ENCODE measurements at places on chromosomes 6 and 20. TPM values are rescaled to one million over a fixed set of nuclear protein-coding genes. Genes with fewer than 3 reads are reported as not detected.

Gene SLC22A23
- total RNA-seq: 52.6 TPM

Gene BAG2
- 0.90 TPM for total RNA-seq

Gene MBOAT1
- total RNA-seq: 35.7 TPM

Gene MAN1A1
- 43.6 TPM for total RNA-seq

DNA sequence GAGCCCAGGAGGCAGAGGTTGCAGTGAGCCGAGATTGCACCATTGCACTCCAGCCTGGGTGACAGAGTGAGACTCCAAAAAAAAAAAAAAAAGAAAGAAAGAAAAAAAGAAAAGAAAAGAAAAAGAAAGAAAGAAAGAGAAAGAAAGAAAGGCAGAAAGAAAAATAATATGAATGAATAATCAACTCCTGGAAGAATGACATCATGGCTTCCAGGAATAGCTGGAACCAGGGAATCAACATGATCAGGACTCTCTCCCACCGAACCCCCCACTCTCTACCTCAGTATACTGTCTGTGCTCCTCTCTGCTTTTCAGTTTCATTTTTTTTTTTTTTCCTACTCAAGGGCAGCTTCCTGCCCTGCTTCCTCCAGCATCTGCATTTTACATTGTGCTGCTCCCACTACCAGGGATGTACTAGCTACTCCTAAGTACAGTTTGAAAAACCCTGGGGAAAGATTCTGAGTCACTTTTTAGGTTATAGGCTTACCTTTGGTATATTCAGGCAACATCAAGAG, 19.7 kb upstream of the MTCL3 start:
- DNase-seq: no peak

- no peak for DNase-seq
Measured at GRCh38 chr6:42021847-42022754, 28.2 kb upstream of the TAF8 start.

GRCh38 chr6:121590438-121590837, 155.0 kb downstream of the GJA1 start:
- DNase-seq: no peak

- no peak for DNase-seq
Measured at GRCh38 chr6:23989885-23990533, 136.0 kb upstream of the NRSN1 start.

DNA sequence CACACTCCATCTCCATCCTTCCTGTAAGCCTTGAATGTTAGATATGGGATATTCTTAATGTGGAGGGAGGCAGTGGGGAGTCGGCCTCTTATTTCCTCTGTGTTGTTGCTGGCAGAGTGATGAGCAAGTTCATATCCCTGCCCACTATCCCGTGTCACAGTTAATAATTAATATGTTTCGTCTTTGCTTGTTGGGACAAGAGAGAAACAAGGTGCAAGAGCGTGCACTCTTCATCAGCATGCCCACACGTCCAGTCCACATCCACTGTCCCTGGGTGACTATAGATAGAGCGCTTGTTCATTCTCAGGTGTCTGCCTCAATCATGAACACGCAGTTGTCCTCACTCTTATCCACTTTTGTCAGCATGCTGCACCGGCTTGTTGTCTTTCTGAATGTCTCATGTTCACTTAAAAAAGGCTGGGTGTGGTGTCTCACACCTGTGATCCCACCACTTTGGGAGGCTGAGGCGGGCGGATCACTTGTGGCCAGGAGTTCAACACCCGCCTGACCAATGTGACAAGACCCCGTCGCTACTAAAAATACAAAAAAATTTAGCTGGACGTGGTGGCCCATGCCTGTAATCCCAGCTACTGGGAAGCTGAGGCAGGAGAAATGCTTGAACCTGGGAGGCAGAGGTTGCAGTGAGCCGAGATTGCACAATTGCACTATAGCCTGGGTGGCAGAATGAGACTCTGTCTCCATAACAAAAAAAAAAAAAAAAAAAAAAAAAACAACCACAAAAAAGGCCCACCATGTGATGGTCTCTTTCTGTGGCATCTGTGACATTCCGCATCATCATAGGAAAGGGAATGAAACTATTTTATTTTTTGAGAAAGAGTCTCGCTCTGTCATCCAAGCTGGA, 34.2 kb downstream of the PPP1R3G start:
- DNase-seq: no peak

GRCh38 chr6:87151471-87151780, 3.9 kb upstream of the ZNF292 start:
- DNase-seq: no peak

DNA sequence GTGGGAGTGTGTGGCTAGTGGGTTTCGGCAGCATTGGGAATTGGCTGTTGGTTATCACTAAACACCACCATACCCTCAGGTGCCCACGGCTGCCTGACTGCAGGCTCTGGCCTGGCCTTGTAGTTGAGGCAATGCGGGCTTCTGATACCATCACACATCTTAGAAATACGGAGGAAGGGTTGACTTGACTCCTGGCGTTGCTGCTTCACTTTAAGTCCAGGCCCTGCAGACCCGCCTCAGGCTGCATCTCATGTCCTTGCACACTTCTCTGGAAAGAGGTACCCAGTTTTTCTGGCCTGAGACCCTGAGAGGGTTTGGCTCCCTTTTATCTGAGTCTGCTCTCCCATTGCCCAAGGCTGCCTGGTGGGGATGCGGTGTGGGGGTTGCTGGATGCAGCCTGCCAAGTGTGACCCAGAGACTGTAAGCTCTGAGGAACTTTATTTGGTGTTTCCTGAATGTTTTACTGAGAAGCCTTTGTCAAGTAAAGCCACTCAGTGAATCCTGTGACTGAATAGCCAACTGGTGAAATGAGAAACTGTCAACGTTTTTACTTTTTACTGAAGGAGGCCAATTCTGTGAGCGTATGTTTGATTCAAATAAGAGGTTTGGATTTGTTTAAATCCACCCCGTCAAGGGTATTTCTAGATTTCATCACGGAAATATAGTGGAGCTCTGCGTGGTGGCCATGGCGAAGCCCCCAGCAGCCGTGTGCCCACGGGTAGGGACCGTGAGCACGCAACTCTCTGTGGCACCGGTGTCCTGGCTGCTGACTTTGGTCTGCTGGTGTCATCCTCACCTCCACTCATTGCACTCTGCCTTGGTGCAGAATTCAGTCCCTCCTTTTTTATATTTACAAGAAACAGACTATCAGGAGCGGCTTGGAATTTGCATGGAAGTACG, 160.1 kb downstream of the DTNBP1 start:
- no peak for DNase-seq

- no peak for DNase-seq
Measured at GRCh38 chr6:24031496-24031895, 94.5 kb upstream of the NRSN1 start.

DNA sequence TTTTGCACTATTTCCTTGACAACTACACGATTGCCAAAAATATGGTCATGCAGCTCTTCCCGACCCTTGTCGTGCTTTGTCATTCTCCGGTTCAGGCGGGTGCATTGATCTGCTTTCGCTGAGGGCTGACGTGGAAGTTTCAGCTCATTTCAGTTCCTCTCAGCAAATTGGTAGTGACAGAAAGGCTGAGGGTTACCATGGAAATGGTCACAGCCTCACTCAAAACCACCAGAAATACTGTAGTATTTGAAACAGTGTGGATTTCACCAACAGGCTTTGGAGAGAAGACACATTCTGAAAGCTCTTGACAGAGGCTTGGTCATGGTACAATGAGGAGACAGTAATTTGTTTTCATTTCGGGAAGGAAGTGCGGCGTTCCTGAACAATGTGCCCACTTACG, 99.7 kb upstream of the EXOC2 start:
- DNase-seq: no peak

DNA sequence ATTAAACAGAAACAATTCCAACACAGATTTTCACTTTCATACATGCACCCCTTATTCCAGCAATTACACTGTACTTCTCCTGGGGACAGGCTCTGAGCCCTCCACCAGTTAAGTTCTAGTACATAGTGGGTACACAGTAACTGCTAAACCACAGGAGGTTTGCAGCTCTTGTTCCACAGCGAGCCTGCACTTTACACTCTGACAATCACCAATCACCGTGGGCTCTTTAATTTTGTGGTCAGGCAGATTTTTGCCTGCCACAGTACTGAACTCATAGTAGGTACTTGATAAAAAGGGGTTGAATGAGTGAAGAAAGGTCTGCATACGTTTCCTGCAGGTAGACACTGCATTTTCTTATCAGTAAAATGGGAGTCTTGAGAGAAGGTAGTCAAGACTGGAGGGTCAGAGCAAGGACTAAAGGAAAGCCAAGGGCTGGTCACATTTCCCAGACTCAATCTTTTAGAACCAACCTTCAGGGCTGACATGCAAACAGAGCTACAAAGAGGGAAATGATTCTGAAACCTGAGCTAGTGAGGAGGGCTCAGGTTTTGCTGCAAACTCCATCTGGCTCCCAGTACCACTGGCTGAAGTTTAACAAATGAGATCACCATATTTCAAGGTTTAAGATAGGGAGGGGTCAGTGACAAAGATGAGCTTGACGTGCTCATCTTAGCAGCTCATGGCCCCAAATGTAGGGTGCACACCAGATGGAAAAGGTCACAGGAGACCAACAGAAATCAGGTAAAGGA, 404.6 kb downstream of the BTBD9 start:
- no peak for DNase-seq

- no peak for DNase-seq
Measured at GRCh38 chr20:37342231-37343177, 3.4 kb upstream of the SRC start.

DNA sequence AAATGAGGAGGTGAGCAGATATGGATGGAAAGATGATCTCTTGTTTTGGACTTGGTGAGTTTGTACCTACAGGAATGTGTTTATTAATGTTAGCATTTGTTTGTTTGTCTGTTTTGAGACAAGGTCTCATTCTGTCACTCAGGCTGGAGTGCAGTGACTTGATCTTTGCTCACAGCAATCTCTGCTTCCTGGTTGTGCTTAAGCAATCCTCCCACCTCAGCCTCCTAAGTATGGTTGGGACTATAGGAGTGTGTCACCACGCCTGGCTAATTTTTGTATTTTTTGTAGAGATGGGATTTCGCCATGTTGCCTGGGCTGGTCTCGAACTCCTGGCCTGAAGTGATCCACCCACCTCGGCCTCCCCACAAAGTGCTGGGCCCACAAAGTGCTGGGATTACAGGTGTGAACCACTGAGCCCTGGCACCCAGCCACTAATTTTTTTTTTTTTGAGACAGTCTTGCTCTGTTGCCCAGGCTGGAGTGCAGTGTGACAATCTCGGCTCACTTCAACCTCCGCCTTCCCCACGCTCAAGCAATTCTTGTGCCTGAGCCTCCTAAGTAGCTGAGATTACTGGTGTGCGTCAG, 7.1 kb downstream of the CASP8AP2 start:
- no peak for DNase-seq

All from dermis microvascular lymphatic vessel endothelial cell (primary cell).